Lower leg skin (tissue), 4 donors: ENCODE measurements at places on chromosomes 2 and 18.
A peak's percentile ranks its signal among the peaks of the same experiment; 100 is the strongest.

DNA sequence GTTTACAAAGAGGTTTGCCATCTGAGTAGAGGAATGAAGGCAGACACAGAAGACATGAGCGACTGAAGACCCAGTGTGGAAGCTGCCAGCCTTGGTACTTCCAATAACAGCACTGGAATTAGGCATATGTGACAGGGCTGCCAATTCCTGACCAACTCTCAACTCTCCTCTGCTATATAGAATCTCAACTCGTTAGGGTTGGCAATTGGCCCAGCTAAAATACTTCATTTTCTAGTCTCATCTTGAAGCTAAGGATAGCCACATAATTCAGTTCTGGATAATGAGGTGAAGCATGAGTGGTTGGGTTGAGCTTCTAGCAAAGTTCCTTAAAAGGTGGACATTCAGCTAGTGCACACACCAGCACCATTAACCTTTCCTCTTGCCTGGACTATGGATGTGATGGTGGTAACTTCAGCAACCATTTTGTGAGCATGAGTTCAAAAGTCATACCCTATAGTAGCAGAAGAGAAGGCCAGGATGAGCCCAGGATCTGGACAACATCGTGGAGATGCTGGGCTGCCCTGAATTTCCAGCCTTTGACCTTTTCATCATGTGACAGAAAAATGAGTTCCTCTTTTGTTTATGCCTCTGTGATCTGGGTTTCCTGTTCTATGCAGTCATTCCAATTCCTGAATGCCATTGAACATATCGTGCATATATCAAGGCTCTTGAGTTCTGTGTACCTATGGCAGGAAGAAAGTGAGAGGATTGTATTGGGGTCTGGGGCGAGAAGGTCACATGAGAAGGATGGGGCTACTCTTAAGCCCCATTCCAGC is 68.1 kb upstream of the HAAO start:
- DNase-seq, result peak; percentile 31

GRCh38 chr2:12669036-12669435 is 47.7 kb upstream of the TRIB2 start:
- no peak for DNase-seq

DNA sequence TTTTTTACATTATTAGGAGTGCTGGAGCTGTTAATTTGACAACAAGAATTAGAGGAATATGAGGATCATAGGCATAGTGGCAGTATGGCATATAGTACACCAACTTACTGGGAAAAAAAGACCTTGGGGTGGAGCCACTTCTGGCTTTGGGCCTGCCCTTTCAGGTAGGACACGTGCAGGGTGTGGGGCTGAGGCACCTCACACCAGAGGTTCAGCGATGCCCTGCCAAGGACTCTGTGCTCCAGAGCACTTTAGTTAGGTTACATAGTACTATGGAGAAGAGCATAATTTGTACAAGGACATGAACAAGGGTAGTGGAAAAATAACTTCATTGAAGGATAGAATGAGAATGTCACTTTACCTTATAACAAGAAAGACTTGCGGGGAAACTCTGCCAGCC is 77.1 kb upstream of the CD302 start:
- DNase-seq, result no peak

GRCh38 chr2:195601361-195601760 is 55.7 kb upstream of the SLC39A10 start:
- no peak for DNase-seq

GRCh38 chr18:11500153-11501122 is 109.0 kb upstream of the SLC35G4 start:
- no peak for DNase-seq

- no peak for DNase-seq
Measured at GRCh38 chr2:18356676-18357075, 203.8 kb downstream of the RDH14 start.

GRCh38 chr2:183031911-183032794 is 6.1 kb downstream of the NCKAP1 start:
- no peak for DNase-seq

- no peak for DNase-seq
Measured at GRCh38 chr18:36333414-36333813, 35.9 kb downstream of the FHOD3 start.

- DNase-seq, result no peak
Measured at GRCh38 chr2:30968660-30969397, 161.6 kb upstream of the CAPN13 start.

DNA sequence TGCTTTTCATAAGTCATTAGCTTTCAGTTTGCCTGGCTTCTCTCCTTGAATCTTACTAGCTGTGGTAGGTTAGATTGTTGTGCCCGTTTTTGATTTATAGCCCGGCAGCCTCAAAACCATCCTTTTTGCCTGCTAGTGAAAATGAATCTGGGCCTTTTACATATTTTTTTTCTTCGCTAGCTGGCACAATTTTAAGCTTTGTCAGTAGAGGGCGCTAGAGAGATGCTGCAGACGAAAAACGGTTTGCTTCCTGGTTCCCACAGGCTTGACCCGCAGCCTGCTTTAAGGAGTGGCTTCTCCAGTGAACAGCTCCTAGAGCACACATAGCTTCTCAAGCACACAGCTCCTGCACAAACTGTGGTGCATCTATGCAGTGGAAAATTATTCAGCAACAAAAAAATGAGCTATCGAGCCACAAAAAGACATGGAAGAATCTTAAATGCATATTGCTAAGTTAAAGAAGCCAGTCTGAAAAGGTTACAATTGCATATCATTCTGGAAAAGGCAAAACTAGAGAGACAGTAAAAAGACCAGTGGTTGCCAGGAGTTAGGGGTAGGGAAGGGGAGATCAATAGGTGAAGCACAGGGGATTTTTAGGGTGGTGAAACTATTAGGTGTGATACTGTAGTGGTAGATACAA is 47.9 kb downstream of the E2F6 start:
- no peak for DNase-seq

GRCh38 chr18:58511897-58512581 is 116.9 kb downstream of the ALPK2 start:
- DNase-seq, result no peak

- DNase-seq, result no peak
Measured at GRCh38 chr2:191105082-191105481, 45.7 kb downstream of the STAT4 start.

DNA sequence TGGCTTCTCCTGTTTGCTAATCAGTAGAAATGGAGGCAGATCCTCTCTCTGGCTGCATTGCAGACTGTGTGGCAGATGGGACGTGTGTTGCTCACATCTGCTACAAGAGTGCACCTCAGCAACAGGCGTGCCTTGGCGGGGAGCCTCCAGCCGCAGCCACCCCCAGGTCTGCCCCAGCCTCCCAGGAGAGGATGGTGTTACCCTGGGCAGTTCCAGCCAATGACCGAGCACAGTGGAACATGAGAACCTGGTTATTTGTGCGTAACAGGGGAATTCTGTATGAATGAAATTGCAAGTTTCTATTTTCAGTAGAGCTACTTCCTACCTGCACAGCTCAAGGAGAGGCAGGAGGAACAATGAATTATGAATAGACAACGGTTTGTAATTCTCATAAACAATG is 130.6 kb upstream of the CBLN2 start:
- DNase-seq, result no peak

DNA sequence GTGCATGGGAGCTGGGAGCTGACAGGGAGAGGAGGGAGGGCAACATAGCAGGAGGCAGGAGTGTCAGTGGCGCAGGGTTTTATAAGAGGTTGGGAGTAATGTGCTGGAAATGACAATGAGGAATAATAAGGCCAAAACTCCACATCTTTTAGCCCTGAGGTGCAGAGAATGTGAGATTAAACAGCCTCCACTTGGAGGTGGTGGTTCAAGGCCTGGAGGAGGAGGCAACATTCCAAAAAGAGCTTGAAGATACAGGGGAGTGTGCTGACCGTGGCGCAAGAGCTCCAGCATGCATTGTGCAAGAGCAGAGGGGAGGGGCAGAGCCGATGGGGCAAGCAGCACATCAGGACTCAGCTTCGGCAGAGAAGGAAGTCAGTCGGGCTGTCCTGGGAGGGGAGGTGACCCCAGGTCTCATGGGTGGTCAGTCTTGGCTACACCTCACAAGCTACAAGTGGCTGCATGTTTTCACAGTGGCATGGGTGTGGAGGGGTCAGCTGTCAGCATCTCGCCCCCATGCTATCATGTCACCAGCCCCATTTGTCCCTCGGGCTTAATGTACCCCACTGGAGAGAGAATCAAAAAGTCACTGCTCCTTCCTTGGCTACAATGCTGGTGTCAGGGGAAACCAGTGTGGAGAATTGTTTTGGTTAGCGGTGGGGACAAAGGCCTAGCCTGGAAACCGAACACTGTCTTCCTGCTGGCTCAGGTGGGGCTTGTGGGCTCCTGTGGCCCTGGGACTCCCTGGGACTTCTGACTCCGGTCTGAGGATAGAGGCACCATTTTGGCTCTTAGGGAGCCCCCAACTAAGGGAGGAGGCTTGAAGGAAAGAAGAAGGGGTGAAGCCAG is 208.0 kb downstream of the ZFP36L2 start:
- peak; percentile 91 for DNase-seq

DNA sequence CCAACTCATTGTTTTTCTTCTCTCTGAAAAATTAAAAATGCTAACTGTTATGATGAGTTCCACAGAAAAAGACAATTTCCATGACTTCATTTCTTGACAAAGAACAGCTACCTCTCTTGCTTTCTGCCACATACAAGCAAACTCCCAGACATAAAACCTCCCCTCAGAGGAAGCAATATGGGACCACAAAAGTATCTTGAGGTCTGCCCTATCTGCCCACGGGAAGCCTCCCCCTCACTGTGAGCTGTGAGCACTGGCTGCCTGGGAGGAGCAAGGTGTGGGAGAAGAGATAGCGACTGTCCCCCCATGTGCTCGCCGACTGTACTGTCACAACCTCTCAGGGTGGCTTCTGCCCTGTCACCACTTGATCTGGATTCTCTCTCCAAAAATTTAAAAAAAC is 69.7 kb upstream of the NRP2 start:
- DNase-seq, result no peak

- no peak for DNase-seq
Measured at GRCh38 chr18:26462355-26462754, 86.0 kb downstream of the KCTD1 start.

DNA sequence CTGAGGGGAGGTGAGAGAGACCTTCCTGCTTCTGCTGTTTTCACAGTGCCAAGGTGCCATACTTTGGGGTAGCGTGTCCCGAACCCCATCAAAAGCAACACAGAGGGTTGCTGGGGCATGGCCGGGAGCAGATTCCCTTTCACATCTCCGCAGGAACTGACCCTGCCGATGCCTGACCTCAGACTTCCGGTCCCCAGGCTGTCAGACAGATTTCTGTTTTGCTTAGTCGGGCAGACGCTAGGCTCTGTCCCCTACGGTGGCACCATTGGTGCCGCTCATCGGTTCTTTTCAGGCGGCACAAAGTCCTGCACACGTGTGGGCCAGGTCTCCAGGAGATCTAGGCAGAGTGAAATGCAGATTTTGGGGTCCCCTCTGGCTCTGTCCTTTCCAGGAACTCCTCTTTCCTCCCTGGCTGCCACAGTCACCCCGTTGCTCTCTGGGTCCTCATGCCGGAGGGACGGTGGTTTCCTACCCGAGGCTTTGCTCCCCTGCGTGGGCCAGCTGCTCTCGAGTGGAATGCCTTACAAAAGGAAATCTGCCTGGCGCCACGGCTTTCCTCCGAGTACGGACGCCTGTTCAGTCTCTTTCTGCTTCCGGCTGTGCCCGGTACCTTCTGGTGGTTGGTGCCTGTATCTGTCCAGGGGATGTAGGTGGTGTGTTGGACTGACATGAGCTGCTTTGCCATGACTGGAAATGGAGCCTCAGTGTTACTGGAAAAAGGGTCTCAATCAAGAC is 39.3 kb downstream of the RTP5 start:
- peak; percentile 73 for DNase-seq

DNA sequence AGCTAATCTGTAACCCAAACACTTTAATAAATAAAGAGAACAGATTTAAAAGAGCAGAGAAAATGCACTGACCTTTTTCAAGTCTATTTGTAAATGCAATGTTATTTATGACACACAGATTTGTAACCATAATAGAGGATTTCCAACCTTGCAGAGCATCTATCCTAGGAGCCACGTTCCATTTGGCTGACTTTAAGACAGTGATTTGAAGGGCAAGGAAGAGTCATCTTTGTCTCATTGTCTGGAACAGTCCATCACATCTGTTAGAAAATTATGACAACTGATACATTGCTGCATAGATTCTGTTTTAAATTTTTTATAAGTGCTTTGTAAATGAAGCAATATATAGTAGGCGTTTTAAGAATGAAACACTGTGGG is 90.8 kb upstream of the L3MBTL4 start:
- DNase-seq, result no peak

DNA sequence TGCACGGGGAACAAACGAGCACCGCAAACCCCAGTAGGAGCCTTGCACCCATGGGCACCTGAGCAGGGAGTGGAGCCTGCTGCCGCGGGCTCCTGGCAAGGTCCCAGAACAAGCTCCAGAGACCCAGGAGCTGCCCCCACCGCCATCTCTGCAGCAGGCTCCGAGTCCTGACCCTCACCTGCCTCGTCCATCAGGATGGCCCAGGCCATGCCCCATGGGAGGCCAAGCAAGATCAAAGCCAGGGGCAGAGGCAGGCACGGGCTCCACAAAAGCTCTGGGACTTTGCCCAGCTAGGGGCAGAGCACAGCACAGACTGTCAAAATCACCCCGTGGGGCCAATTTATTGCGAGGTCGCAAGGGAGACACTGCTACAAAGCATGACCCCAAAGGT is 43.6 kb downstream of the GPC1 start:
- no peak for DNase-seq

DNA sequence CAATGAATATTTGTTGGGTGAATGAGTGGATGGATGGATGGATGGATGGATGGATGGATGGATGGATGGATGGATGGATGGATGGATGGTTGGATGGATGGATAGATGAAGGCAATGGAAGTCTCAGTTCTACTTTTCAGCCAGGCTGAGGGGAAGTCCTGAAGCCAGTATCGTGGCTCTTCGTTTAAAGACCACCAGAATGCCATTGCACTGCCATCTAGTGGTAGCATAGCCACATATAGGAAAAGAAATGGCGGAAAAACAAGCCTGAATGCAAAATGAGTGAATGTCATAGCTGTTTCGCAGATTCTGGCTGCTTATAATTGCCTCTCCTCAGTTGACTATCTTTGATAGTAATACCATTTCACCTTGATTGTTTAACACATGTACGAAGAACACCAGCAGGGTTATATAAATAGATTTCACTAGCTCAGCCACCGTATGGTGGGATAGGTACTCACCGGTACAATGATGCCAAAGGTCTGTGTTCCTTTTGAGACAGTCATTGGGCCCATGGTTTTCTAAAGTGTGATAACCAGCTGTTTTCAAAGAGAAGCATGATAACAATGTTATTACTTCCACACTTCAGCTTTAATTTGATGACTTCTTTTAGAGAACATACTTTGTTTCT is 62.3 kb upstream of the GREB1L start:
- DNase-seq, result peak; percentile 37

DNA sequence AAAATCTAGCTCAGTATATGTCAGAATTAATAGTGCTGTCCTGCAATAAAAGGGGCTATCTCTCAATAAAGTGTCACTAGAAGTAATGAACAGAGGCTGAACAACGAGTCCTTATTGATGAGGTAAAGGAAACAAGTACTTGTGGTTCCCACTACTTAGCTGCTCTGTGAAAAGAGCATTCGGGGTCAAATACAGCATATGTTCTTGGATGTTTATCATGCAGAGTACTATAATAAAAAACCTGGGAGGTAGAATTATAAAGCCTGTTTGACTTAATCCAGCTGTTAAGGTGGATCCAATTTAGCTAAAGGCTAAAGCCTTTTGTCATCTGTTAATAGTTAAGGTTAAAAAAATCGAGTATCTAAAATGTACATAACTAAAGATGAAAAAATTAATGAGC is 32.4 kb downstream of the SLC35F5 start:
- no peak for DNase-seq
